ENCODE measurements at places on chromosomes 12 and 14.
A peak's percentile ranks its signal among the peaks of the same experiment; 100 is the strongest.

- DNase-seq, result no peak
Measured at GRCh38 chr12:32102234-32102633, 4.4 kb upstream of the BICD1 start.

- no peak for DNase-seq
Measured at GRCh38 chr12:103978384-103978982, 12.8 kb downstream of the TDG start.

DNA sequence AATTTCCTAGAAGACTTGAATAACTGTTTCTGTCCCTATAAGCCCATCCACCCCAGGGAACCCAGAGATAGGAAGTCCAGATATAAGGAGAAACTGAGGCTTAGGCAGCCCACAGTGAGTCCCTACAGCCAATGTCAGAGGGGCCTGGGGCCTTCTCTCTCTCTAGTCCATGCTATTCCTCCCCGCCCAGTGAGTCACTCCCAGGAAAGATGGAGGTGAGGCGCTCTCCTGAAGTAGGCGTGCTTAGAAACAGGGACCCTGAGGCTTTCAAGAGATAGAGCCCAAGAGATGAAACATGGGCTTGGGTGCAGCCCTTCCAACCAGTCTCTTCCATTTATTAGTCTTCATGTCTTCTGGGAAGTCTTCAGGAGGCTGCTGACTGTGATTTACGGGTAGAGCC is 2.3 kb upstream of the SMUG1 start:
- no peak for DNase-seq

GRCh38 chr12:1857821-1858220 is 37.5 kb downstream of the LRTM2 start:
- no peak for DNase-seq

DNA sequence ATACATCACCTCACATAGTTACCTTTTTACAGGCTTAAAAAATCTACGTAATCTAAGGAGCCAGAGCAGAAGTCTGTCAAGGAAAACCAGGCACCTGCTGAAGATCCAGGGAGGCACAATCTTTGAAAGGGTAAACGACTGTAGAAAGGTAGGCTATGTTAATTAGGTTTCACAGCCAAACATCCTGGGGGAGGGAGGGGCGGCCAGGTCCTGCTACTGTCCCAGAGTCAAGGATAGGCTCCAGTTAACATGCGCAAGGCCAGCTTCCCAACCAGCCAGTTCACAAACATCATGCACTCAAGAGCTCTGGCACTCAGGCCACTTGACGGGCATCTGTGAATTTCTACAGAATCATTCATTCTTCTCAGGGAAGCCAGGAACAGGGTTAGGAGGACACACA is 22.9 kb downstream of the NIN start:
- DNase-seq, result no peak

GRCh38 chr12:118841588-118841987 is 139.8 kb upstream of the SRRM4 start:
- no peak for DNase-seq

DNA sequence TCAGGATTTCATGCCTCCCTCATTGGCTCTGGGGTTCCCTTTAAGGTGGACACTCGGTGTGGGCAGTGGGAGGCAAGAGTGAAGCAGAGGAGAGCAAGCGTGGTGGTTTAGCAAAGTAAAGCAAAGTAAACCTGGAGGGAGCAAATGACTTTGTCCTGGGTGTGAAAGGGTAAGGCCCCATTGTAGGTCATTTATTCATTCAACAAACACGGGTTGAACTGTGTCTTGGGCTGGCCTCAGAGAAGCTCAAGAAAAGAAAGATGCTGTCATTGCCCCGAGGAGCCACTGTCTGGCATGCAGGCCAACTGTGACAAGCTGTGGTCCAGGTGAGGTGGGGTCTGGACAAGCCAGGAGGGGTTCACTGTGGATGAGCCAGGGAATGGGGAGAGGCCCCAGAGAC is 68.9 kb upstream of the DLK1 start:
- no peak for DNase-seq

DNA sequence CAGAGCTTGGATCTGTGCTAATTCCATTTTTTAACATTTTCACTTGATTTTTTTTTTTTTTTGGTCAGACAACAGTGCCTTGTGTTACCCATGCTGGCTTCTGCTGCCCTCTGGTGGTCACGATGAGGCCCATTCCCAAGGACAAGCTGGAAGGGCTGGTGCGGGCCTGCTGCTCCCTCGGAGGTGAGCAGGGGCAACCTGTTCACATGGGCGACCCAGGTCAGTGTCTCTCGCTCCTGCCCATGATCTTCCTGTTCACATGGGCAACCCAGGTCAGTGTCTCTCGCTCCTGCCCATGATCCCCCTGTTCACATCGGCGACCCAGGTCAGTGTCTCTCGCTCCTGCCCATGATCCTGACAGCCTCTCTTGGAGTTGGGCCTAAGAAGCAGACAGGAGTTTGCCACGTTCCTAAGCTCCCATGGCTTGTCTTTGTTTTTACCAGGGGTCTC is 59.4 kb downstream of the DGLUCY start:
- peak; percentile 67 for DNase-seq

DNA sequence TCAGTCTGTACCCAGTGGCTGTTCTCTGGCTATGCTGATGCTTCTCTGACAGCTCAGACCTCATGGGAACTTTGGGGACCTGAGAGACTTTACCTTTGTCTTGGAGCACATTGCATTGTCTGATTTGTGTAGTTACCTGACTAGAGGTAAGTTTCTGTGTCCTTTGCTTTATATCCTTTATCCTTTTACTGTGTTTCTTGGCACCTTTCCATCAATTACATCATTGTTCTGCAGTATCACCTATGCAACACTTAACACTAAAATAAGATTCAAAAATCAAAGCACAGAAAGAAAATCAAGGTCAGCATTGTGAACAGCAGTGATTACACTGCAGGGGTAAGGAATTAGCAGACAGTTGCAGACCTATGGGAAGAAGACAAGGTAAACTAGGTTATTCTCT is 43.8 kb downstream of the SLC35F4 start:
- no peak for DNase-seq

DNA sequence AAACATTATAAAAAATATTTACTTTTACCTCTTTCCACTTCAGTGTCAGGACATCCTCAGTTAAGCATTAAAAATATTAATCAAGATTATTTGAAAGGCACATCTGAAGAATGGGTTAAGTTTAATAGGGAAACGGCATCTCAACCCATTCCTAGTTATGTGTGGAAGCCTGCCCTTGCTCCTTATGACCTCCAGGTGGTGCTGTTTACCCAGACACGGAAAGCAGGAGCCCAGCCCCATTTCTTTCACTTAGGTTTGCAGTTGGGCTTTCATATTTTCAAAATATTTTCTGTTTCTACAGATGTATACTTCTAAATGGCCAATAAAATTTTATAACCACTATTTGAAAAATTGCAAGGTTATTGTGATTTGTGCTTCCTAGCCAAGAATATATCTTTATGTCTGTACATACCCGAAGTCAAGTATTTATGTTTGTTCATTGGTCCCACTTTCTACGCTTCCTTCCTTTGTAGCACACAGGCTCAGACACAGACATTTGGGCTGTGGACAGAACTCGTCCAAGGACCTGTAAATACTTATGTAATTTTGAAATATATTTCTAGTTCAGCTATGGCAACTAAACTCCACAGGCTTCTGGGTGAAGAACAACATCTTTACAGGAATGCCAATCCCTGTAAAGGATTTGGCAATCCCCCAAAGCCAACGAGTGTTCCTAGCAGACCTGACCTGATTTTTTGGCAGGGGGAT is 247.1 kb downstream of the AKAP6 start:
- DNase-seq, result peak; percentile 22

GRCh38 chr12:21638054-21638891 is 19.4 kb downstream of the LDHB start:
- DNase-seq, result no peak

DNA sequence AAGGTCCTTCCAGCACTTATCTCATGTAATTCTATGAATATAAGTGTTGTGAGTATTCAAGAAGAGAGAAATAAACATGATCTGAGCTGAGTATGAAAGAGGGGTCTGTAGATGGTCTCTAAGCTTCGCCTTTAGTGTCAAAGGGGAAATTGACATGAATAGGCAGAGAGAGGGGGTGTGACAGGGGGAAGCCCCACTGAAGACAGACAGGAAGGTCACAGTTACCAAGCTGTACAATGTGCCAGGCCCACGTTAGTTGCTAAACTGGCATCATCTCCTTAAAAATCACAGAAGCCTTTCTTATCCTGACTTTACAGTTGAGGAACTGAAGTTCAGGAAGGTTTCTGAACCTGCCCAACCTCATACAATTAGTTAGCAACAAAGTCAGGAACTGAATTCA is 7.6 kb downstream of the ARHGEF40 start:
- DNase-seq, result no peak

- DNase-seq, result no peak
Measured at GRCh38 chr14:99733540-99734405, 49.7 kb downstream of the CYP46A1 start.

DNA sequence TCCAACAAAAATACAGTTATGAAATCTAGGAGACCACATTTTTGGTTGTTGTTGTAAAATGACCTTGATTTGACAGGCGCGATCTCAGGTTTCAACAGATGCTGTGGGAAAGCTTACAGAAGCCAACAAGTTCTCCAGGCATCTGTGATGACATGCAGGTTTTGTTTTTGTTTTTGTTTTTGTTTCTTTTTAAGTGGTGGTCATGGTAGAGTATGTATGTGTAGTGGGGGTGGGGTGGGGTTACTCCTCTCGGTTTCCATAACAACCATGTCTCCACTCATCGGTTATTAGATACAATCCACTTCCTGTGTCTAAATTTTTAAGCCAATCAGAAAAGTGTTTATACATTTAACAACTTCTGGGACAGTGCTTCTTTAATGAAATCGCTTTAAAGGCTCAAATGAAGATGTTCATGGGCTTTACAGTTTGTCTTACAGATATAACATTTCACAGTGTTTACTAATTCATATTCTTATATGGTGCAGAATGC is 199.9 kb upstream of the FOXN3 start:
- peak; percentile 77 for DNase-seq

DNA sequence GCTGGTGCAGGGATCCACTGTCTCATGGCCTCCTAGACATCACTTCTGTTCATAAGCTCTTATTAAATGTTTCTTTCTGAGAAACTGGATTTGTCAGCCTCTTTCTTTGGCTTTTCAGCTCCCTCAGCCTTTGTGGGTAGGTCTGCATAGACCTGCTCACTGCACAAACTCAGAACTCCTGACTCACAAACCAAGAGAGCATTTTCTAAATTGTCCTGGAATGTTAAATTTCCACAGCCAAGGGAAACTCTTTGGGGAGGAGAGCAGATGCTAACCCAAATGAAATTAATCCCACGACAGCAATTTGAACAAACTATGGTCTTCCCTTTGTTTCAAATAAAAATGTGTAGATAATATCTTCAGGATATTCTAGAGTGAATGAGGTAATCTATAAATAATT is 19.5 kb upstream of the CERS5 start:
- no peak for DNase-seq

- no peak for DNase-seq
Measured at GRCh38 chr12:58359084-58359483, 417.7 kb downstream of the ATP23 start.

- DNase-seq, result no peak
Measured at GRCh38 chr14:60636879-60637478, 12.3 kb downstream of the SIX1 start.

DNA sequence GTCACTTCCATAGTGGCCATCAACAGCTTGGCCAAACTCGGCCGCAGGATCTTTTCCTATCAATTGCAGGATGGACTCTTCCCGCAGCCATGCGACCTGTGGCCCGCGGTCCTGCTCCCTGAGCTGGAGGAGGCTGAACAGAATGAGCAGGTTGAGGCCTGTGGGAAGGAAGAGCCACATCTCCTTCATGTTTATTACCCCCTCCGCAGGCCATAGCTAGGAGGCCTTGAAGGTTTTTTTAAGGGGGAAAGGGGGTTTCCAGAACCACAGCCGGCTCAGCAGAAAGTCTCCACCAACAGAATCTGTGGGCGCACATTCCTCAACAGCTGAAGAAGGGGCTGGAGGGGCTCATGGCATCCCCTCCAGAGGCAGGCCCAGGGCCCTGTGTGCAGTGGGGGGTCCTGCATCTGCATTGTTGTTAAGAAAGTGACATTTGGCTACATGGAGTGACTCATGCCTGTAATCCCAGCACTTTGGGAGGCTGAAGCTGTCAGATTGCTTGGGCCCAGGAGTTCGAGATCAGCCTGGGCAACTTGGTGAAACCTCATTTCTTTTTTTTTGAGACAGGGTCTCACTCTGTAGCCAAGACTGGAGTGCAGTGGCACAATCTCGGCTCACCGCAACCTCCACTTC is 25.2 kb upstream of the PPP1R13B start:
- no peak for DNase-seq

- no peak for DNase-seq
Measured at GRCh38 chr14:93963692-93964091, 12.7 kb downstream of the ASB2 start.

DNA sequence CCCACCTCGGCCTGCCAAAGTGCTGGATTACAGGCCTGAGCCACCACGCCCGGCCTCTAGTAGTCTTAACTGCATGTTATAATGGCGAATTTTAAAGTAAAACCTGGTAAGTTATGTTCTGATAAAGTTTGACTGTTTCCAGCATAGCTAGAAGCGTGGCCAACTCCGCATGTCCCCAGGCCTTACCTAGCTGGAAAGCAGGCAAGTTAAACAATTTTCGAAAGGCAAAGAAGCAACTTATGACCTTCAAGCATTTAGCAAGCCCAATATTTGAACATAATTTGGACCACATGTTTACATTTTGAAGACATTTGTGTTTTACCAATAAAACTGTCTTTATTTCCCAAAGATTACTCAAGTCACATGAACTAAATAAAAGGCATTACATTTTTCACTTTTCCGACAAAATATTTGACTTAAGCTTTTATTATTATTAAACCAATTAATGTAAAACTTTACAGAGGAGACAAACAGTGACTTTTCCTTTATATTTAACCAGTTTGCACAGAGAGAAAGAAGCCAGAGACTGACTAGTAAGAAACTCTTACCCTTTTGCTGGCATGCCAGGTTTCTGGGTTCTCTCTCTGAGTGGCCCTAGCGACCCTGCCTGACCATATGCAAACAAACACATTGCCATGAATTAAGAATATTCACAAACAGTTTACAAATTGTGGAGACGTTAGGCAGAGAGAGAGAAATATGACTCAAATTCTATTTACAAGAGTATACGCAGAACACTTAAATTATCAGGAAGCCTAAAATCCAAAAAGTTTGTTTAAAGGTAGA is 106.3 kb downstream of the RIN3 start:
- DNase-seq, result no peak

- no peak for DNase-seq
Measured at GRCh38 chr12:4934407-4935035, 24.8 kb downstream of the KCNA1 start.

- DNase-seq, result no peak
Measured at GRCh38 chr12:13505224-13505623, 308.7 kb downstream of the EMP1 start.

- no peak for DNase-seq
Measured at GRCh38 chr12:80761838-80762237, 45.1 kb downstream of the MYF5 start.

Measured in central memory CD4-positive, alpha-beta T cell (primary cell).